ENCODE measurements at places on chromosomes 2 and 18.

GRCh38 chr18:46322941-46323340 is 218.8 kb downstream of the HAUS1 start:
- DNase-seq: no peak

GRCh38 chr2:153433403-153433802 is 45.2 kb downstream of the RPRM start:
- DNase-seq: no peak

- no peak for DNase-seq
These were observed 11.2 kb downstream of the CTDP1 start for GRCh38 chr18:79690586-79691482.

GRCh38 chr2:39875182-39875913 is 96.3 kb upstream of the THUMPD2 start:
- DNase-seq: no peak

GRCh38 chr2:29033172-29033571 is 41.2 kb downstream of the PCARE start:
- no peak for DNase-seq

DNA sequence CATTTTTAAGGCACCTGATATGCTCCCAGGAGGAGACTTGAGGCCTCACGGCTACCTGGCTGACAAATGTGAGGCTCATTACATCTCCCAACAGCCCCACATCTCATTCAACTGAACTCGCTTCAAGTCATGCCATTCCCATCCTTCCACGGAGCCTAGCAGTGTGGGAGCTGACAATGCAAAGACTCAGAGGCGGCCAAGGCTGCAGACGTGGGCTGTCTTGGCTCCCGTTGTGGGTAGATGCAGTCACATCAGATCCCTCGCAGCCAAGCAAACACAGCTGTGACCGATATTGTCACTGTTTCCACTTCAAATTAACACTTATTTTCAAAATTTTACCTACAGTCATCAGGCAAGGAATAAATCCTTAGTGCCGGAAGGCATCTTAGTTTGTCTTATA is 64.0 kb upstream of the TRIB2 start:
- no peak for DNase-seq

DNA sequence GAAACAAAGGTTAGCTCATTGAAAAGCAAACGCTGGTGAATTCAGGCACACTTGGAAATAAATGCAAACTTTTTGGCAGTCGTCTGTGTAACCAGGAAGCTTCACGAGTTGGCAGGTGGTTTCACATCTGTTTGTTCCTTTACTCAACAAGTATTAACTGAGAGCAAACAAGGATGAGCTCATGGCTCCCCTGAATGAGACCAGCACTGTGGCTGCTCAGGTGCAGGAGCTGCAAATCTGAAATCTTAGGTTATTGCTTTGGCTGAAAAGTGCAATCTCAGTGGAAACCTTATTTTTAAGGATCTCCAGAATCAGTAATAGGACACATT is 46.3 kb downstream of the SH3RF3 start:
- no peak for DNase-seq

DNA sequence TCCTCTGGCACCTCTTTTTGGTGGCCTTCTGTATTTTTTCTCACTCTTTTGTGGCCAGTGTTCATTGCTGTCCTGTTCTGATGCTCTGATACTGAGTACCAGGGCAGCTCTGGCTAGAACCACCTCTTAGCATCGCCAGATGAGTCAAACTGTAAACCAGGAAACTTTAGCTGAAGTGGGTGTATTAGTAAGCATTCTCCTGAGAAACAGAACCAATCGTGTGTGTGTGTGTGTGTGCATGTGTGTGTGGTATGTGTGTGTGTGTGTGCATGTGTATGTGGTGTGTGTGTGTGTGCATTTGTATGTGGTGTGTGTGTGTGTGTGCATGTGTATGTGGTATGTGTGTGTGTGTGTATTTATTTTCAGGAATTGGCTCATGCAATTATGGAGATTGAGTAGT is 166.3 kb upstream of the SKOR2 start:
- no peak for DNase-seq

DNA sequence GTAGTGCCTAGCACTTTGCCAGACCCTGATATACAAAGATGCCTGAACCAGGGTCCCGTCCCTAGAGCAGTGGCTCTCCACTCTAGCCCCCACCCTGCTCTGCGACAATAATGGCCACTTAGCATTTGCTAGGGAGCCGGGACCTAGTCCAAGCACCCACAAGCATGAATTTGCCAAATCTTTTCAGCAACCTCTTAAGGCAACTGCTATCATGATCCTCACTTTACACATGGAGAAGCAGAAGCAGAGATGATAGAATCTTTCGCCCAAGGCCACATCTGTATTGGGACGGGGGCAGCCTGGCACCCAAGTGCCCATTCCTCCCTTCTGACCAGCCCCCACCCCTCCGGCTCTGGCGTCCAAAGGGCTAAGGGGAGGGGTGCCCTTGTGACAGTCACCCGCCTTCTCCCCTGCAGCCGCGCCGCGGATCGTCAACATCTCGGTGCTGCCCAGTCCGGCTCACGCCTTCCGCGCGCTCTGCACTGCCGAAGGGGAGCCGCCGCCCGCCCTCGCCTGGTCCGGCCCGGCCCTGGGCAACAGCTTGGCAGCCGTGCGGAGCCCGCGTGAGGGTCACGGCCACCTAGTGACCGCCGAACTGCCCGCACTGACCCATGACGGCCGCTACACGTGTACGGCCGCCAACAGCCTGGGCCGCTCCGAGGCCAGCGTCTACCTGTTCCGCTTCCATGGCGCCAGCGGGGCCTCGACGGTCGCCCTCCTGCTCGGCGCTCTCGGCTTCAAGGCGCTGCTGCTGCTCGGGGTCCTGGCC is 13.0 kb downstream of the SIGLEC15 start:
- DNase-seq: no peak

DNA sequence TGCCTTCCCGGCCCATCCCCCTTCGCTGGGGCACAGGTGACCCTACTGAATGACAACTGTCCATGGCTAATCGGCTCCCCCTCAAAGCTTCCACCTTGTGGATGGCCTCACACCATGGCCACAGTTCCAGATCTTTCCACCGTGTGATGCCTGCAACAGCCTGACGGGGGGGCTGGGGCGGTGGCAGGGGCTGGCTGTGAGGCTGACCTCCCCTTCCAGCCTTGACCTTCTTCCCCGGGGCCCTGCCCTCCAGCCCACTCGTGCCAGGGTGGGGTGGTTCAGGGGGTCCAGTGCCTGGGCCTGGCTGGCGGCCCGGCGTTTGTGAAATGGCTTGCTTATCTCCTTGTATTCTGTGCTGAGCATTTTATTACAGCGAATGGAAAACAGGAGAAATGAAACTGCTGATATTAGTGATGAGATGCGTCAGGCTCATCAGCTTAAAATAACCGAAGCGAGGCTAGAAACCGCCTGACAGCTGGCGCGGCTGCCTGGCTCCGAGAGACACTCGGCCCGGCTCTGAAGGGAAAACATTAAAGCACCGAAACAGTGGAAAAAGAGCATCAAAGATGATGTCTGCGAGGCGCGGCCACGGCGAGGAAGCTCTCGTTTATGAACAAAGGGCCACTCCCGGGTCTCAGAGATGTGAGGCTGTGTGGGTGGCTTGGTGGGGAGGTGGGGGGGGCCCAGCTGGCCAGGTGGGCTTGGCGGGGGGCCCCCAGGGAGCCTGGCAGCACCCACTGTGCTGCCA is 916 bp upstream of the PDCD1 start:
- DNase-seq: peak; percentile 41

DNA sequence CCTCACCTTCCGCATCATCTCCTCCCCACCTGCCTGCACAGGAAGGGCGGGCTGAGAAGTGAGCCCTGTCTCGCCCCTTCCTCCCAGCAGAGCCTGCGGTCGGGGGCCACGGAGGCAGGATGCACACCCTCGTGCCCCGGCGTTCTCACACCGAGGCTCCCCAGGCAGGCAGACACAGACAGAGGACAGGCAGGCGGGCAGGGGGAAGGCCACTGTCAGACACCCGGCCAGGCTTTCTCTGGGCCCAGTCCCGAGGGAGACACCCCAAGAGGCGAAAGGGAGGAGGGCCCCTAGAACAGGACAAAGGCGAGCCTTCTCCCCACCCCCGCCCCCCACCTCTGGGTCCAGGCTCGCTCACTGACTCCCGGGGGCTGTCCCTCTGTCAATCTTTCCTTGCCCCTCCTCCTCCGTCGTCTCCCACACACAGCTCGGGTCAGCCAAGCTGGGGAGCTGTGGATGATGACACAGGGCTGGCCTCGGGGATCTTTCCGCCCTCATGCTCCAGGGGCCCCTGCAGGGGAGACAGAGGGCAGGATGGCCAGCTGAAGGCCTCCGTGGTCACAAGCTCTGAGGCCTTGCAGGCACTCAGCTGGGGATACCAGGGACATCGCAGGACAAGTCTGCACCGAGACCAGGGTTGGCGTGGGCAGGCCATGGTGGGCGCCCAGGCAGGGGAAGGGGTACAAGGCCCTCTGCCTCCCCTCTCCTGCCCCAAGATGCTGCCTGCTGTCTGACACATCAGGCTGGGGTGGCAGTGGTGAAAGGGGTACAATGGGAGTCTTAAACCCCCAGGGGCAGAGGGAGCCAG is 24.9 kb downstream of the BIN1 start:
- DNase-seq: peak; percentile 50

DNA sequence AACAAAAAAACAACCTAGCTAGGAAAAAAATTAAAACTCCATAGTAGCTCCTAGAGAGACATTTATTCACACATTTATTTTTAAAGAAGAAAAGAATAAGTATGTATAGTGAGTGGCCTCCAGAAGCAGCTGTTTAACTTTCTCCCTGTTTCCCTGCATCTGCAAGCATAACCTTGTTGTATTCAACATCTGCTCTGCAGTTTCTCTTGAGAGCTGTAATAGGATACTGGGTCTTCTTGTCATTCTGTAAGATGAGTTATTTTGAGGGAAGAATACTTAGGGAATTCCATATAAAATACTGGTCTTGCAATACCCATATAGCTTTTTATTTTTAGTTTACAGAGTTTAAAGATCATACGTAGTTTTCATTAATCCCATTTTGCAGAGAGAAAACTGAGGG is 246.6 kb downstream of the LRRTM1 start:
- no peak for DNase-seq

DNA sequence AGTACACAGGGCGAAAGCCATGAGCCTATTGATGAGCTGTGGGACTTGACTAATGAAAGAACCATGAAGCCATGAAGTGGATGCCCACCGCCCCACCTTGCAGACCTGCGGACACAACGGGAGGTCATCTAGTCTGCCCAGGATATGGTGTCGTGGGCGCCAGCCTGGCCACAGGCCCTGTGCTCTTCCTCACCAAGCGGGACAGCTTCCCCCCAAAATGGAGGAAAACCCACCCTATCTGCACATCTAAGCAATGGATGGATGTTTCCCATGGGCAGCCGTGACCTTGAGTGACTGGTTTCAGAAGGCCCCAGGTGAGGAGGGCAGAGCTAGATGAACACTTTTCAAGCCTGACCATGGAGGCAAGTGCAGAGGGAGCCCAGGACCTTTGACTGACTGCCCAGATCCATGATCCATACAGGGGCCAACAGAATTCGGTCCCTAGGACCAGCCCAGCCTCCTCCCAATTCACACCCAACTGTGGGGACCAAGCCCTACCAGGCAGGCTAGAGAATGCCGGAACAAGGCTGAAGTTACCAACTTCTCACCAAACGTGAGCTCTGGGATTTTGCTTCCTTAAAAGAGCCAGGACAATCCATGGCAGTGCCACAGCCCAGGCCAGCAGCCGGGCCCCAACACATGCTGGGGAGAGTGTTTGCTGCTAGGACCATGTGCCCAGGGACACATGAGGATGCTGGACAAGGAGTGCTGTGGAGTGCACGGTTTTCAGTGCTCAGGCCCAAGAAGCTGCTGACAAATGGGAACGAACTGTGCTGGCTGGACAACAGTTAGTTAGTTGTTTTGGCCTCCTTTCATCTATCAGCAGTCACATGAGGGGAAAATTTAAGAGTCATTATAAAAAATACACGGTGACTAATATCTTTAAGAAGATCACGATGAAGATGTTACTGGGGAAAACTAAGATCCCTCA is 249.4 kb downstream of the HDAC4 start:
- DNase-seq: no peak

- DNase-seq: peak; percentile 13
These were observed 14.3 kb downstream of the IMPA2 start for GRCh38 chr18:11995445-11996189.

GRCh38 chr2:54430649-54431048 is 25.5 kb upstream of the SPTBN1 start:
- DNase-seq: no peak

DNA sequence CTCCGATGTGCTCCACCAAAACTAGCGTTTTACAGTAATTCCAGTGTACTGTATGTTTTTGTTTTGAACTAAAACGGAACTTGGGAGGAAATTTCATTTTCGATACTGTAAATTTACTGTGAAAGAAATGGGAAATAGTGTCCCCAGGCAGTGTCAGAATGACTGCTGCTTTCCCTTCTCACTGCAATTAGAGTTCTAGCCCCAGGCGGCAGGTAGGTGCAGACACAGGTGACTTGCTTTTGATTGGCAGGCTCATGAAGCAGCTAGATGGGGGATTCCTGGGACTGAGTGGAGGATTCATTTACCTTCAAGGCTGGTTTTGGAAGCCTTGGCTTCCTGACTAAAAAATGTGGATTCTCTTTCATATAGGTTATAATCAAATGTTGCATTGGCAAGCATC is 27.0 kb downstream of the RPRM start:
- no peak for DNase-seq

DNA sequence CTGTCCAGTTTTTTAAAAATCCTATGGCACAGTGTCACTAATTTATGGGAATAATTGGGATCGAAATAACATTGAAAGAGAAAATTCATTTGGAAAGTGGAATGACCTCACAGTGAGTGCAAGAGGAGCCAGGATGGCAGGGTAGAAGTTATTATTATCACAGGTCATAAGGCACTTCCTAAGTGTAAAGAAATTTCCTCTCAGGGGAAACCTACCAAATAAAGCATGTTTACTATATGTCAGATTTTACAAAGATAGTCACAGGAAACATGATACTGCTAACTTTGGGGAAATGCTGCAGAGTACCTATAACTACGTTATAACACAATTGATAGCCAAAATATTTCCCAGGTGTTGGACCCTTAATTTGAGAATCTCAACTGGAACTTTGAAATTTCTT is 226.3 kb upstream of the SMAD7 start:
- no peak for DNase-seq

GRCh38 chr2:192016265-192016664 is 169.4 kb upstream of the CAVIN2 start:
- no peak for DNase-seq

DNA sequence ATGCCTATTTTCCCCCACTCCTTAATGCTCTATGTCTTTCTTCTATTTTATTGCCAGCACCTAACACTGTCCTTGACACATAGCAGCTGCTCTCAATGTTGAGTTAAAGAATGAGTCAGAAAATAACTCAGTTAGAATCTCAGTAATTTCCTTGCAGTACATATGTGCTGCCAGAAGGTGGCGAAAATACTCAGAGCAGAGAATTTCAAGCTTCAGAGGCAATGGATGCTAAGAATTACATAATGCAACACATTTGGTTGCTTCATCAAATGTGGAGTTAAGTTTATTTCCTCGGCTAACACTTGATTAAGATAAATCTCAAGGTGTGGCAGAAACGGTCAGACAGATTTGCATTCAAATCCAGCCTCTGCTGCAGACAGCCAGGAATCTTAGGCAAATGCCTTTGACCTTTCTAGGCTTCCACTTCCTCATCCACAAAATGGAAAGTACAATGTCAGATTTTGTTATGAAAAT is 105.6 kb downstream of the VSNL1 start:
- DNase-seq: no peak
